Stimulated activated CD8-positive, alpha-beta memory T cell treated with anti-CD3 and anti-CD28 coated beads, Interleukin-4, amount 100 ng/mL, for 1 hour (primary cell): ENCODE measurements at places on chromosomes 6 and 20.

- no peak for DNase-seq
Measured at GRCh38 chr6:105882828-105883227, 203.3 kb upstream of the PRDM1 start.

DNA sequence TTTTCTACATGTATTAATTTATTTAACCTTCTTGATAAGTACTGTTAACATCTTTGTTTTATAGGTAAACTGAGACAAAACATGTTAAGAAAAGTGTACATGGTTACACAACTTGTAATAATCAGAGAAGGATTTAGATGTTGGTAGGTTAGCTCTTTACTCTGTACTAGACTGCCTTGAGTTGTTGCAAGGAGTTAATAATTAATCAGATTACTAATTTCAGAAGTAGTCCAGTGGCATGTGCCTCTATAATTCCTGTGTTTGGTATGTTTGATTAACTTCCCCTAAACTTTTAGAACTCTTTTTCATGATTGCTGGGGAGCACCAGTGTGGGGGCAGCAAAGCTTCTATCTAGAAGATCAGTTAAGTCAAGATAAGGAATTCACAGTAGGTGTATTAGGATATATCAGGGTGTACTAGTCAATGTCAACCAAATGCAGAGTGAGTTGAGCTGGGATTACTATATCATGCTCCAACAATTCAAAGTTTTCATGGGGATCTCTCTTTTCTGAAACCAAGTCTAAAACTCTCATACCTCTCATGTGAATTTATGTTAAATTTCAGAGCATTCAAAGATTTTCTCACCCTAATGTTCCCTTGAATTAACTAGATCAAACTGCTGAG is 129.7 kb upstream of the AHI1 start:
- no peak for DNase-seq

GRCh38 chr6:57207141-57207540 is 15.0 kb downstream of the RAB23 start:
- DNase-seq, result no peak

DNA sequence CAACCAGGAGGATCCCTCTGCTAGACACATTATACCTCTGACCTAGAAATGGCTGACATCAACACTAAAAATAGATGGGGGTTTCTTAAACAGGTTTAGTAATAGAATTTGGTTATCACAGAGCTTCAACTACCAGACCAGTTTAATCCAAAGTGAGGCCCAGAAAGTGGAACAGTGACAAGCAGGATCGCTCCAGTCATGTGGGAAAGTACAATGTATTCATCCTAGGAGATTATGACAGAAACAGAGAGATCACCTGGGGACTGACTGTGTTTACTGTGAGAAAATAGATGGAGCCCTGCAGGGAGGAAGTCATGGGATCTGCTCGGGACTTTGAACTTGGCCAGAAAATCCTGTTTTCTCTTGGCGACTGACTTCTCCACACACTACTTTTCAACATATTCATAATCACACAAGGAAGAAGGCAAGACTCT is 238.7 kb upstream of the SOX4 start:
- DNase-seq, result no peak

DNA sequence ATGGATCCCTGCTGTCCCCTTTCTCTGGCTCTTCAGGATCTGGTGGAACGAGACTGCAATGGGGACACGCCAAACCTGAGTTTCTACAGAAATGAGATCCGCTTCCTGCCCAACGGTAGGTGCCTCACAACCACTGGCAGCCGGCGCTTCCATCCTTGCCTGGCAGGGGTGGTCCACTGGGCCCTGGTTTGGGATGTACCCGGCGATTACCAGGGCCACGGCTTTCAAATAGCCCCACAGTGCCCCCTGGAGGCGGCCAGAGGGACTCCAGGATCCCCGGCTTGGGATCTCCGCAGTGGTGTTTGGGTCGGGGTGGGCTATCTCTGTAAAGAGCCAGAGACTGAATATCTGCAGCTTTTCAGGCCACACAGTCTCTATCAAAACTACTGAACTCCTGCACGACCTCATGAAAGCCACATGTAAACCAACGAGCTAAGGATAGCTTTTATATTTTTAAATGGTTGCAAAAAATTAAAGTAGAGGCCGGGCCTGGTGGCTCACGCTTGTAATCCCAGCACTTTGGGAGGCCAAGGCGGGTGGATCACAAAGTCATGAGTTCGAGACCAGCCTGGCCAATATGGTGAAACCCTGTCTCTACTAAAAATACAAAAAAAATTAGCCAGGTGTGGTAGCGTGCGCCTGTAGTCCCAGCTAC is 3.7 kb downstream of the OGFR start:
- peak; percentile 41 for DNase-seq

- DNase-seq, result peak; percentile 3
Measured at GRCh38 chr6:14660806-14661579, 543.4 kb downstream of the CD83 start.

GRCh38 chr6:30565772-30566171 is 5.5 kb upstream of the ABCF1 start:
- DNase-seq, result no peak

- DNase-seq, result no peak
Measured at GRCh38 chr6:41027241-41027640, 11.8 kb downstream of the UNC5CL start.

- DNase-seq, result no peak
Measured at GRCh38 chr6:7974938-7975763, 64.6 kb upstream of the TXNDC5 start.

GRCh38 chr6:166509193-166509592 is 77.3 kb downstream of the RAMACL start:
- no peak for DNase-seq

DNA sequence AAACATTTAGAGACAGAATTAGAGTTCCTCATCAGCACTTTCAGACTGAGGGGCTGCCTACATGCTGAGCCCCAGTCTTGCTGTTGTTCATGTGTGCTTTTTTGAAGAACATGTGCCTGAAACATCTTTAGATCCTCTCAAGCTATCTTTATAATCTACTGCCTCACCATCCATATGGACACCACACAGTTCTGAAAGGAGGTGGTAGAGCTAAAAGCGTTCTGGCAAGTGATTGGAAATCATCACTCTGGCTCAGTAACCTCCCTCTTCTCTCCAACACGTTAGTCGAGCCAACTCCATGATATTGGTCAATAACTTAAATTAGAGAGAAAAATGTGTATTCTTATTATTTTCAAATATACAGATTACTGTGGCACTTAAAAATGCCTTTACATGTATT is 40.6 kb downstream of the CLVS2 start:
- no peak for DNase-seq

- no peak for DNase-seq
Measured at GRCh38 chr6:158559338-158559894, 475 bp upstream of the TMEM181 start.

DNA sequence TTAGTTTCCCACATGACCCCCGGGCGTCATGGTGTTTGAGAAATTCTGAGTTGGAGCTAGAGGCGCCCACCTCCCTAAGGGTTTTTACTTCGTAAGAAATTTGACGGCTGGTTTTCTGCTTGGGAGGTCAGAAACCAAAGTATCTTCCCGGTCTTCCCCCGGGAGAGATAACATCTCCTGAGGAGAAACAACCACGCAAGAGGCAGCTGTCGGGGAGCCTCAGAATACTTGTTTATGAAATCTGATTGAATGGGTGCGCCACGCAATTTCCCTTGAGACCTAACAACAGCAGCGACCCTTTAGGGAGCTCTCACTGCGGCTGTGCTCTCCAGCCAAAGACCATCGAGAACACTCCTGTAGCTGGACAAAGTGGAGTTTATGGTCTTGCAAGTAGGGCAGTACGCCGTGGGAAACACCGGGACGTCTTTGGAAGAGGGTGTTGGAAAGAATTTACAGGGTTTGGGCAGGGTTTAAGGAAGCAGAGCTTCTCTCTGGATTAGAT is 608 bp upstream of the EIF2S2 start:
- DNase-seq, result no peak
